ENCODE measurements at places on chromosomes 2 and 18. TPM values are rescaled to one million over a fixed set of nuclear protein-coding genes. Genes with fewer than 3 reads are reported as not detected.

- no peak for DNase-seq
- no peaks in the 10 kb centered on the region for H3K36me3 ChIP-seq
- H3K27me3 ChIP-seq: peaks cover 1% of the 10 kb centered on the region
- H3K27ac ChIP-seq: no peak overlapping the region
Measured at GRCh38 chr2:75431763-75432162, 129.0 kb downstream of the EVA1A start.

GRCh38 chr2:44168681-44169154, at the start of gene PPM1B:
TSS of gene PPM1B (plus strand) at chr2:44168875. CDS start at chr2:44201200, 32,325 bp downstream.
- DNase-seq: peak; percentile 99
- peak within 1 kb of the TSS; percentile 98 for H3K27ac ChIP-seq
- peaks cover 6% of the 10 kb centered on the region for H3K4me1 ChIP-seq
- H3K27me3 ChIP-seq: peaks cover 9% of the 10 kb centered on the region
- H3K4me3 ChIP-seq: peak within 1 kb of the TSS; percentile 98
- H3K36me3 ChIP-seq: peaks cover 13% of the 10 kb centered on the region

DNA sequence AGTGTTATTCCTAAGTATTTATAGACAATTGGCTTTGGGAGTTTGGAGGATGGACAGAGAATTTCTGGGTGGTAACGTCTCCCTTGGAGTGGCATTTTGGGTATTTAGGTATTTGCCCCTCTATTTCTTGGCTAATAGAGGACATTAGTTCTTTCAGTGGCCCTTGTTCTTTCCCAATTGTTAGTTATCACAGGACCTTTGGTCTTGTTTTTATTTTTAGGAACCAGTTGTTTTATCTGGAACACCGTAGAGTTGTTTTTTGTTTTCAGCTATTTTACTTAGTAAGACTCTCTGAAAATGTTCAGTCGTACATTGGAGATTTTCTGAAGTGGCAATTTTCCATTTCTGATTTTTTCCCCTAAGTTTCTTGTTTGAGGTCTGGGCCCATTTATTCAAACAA, 40.5 kb upstream of the TNFRSF11A start:
- no peak for DNase-seq
- H3K27ac ChIP-seq: no peak overlapping the region
- H3K27me3 ChIP-seq: no peaks in the 10 kb centered on the region
- H3K4me1 ChIP-seq: no peaks in the 10 kb centered on the region

DNA sequence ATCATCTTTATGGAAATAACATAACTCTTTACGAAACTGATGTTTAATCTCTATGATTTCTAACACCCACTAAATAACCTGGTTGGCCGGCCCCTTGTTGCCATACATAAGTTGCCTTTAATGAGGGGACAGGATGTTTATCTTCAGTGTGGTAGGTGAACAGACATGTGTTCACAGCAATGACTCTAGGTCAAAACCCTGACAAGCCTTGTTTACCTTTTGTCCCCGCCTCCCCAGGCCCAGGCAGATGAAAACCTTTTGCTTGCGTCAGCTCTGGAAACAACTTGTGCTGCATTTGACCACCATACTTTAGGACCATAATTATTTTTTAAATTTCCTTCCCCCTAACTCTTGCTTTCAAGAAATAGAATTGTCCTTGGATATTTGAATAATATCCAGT, 2.9 kb upstream of the DSG4 start:
- no peak for DNase-seq
- no peaks in the 10 kb centered on the region for H3K27me3 ChIP-seq
- H3K36me3 ChIP-seq: no peaks in the 10 kb centered on the region
- H3K27ac ChIP-seq: no peak overlapping the region
- no peak overlapping the region for H3K4me3 ChIP-seq

DNA sequence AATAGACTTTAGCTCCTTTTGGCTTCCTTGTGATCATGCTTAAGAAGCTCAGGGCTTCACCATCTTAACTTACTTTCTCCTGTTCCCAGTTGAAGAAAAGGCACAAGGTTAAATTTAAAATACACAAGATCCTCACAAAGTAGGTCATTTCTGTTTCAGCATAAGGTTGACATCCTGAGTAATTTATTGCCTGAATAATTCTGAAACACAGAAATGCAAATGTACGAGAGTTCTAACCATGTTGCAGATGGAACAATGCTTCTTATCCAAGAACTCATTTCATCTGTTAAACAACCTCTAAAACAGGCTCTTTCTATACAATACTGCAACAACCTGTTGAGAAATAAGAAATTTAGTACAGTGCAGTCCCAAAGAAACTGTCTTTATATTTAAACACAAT, 395.2 kb downstream of the BCL11A start:
- H3K27ac ChIP-seq: no peak overlapping the region
- H3K4me1 ChIP-seq: no peaks in the 10 kb centered on the region
- no peaks in the 10 kb centered on the region for H3K36me3 ChIP-seq
- H3K27me3 ChIP-seq: no peaks in the 10 kb centered on the region

DNA sequence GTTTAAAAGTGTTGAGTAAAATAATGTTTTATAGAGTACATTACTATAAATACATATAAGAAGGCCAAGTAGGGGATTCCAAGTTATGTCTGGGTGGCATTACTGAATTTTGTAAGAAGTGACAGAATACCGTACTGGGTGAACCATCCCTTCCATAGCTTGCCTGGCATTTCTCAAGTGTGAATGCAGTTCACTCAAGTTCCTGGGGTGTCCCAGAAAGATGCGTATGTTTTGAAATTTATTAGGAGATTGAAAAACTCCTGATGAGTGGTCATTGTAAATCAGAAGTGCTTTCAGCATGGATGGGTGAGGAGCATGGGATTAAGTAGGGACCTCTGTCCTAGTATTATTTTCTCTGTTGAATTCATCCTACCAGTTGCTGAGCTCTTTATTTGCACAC, 103.2 kb downstream of the VAPA start:
- no peak overlapping the region for H3K4me3 ChIP-seq
- H3K4me1 ChIP-seq: no peaks in the 10 kb centered on the region
- no peak overlapping the region for H3K27ac ChIP-seq
- DNase-seq: no peak
- peaks cover 3% of the 10 kb centered on the region for H3K27me3 ChIP-seq

DNA sequence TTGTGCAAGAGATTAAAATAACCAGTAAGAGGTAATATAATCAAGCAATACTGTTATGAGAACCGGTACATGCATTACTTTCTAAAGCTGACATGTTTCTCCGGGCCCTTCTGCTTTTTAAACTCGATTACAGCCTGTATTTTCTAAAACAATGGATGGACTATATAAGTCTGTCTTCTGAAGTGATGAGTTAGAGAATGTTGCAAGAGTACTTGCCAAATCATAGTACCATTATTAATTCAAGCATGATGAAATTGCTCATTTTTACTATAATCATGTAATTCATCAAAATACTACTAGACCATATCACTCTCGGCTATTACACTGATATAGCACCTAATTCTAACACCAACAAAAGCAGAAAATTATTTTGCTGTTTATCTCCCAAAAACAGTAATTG, 1240.3 kb upstream of the ACVR2A start:
- H3K27ac ChIP-seq: no peak overlapping the region
- DNase-seq: no peak
- no peaks in the 10 kb centered on the region for H3K4me1 ChIP-seq
- no peak overlapping the region for H3K4me3 ChIP-seq
- no peaks in the 10 kb centered on the region for H3K36me3 ChIP-seq
- no peaks in the 10 kb centered on the region for H3K27me3 ChIP-seq

DNA sequence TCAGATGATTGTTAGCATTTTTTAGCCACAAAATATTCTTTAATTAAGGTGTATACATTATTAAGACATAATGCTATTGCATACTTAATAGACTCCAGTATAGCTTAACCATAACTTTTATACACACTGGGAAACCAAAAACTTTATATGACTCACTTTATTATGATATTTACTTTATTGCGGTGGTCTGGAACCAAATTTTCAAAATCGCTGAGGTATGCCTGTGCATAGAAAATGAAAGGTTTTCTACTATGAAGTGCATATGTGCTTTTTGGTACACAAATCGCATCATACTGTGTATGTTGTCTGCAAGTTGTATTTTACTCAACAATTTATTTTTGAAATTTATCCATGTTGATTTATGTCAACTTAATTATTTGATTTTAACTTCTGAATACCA, 875.1 kb downstream of the SLC4A3 start:
- peaks cover 10% of the 10 kb centered on the region for H3K36me3 ChIP-seq
- H3K4me3 ChIP-seq: no peak overlapping the region
- no peak for DNase-seq
- H3K27ac ChIP-seq: no peak overlapping the region
- H3K27me3 ChIP-seq: no peaks in the 10 kb centered on the region

DNA sequence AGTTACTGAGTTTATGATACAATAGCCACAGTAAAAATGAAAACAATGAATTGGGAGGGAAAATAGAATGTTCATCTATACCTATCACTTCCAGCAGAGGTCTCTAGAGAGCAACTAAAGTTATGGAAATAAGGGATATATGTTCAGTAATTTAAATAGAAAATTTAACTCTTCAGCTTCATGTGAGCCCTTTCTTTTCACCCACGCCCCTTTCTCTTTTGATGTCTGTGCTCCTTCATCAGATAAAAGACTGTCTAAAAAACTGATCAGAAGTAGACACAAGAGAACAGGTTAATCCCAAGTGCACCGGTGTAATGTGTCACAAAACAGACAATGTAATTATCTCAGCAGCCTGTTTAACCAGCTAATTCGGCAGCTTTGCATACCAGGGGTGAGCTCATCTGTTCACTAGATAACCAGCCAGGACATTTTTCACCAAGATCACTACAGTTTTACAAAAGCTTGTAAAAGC, 238.5 kb upstream of the ERBB4 start:
- H3K27me3 ChIP-seq: no peaks in the 10 kb centered on the region
- H3K4me1 ChIP-seq: no peaks in the 10 kb centered on the region
- no peaks in the 10 kb centered on the region for H3K36me3 ChIP-seq
- DNase-seq: no peak
- H3K4me3 ChIP-seq: no peak overlapping the region

- H3K27ac ChIP-seq: peak overlapping the region; percentile 39
- H3K36me3 ChIP-seq: no peaks in the 10 kb centered on the region
- H3K4me3 ChIP-seq: peak overlapping the region; percentile 2
- peaks cover 8% of the 10 kb centered on the region for H3K27me3 ChIP-seq
- H3K4me1 ChIP-seq: peaks cover 10% of the 10 kb centered on the region
Measured at GRCh38 chr2:171895786-171896185, 1.7 kb upstream of the SLC25A12 start.

DNA sequence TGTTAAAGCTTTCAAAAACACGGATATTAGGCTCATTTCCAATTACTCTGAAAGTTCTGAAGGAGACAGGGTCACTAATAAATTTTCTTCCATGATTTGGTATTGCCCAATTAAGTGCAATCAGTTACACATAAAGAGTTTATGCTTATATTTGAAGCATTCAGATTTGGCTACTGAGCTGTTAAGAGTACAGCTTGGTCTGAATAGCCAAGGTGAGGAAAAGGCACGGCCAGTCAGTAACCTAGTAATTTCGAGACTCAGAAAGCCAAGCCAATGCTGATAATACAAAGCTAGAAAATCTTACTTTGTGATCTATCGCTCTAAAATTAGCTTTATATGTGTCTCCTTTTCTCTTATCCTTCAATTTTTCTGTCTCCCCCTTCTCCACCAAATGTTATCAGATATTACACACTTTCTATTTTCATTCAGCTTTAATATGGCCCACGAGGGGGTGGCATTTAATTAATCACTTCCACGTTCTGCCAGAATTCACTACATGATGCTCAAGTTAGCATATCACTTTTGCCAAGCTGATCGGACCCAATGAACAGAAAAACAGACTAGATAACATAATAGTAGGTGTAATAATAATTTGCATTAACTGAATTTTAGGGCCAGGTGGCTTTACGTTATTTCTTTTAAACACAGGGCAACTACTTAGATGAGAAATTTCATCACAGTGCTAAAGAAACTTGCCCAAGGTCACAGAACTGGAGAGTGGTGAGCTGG, 138.4 kb downstream of the TCF4 start:
- H3K4me1 ChIP-seq: peaks cover 10% of the 10 kb centered on the region
- peaks cover 6% of the 10 kb centered on the region for H3K36me3 ChIP-seq
- DNase-seq: no peak
- no peak overlapping the region for H3K27ac ChIP-seq

GRCh38 chr2:8416001-8416571, 265.8 kb upstream of the ID2 start:
- H3K4me3 ChIP-seq: no peak overlapping the region
- H3K36me3 ChIP-seq: no peaks in the 10 kb centered on the region
- H3K4me1 ChIP-seq: no peaks in the 10 kb centered on the region
- H3K27me3 ChIP-seq: peaks cover 4% of the 10 kb centered on the region
- no peak overlapping the region for H3K27ac ChIP-seq
- no peak for DNase-seq

DNA sequence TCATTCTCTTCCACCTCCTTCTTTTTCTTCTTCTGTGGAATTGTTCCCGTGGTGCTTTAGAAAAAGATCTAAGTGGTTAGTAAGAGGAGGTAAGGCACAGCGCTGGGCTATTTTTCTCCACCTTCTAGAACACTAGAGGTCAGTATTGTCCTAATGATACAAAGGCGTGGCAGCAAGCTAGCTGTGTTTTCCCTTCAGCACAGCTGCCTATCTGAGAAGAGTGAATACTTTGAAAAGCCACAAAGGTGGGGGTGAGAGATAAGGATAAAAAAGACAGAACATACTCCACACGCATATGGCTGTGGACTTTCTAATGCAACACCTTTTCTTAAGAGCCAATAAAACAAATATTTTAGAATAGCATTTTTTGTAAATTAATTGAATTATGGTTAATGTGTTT, 2.1 kb downstream of the CNTNAP5 start:
- no peak overlapping the region for H3K27ac ChIP-seq
- no peaks in the 10 kb centered on the region for H3K36me3 ChIP-seq
- H3K4me3 ChIP-seq: peak overlapping the region; percentile 99
- DNase-seq: peak; percentile 24

DNA sequence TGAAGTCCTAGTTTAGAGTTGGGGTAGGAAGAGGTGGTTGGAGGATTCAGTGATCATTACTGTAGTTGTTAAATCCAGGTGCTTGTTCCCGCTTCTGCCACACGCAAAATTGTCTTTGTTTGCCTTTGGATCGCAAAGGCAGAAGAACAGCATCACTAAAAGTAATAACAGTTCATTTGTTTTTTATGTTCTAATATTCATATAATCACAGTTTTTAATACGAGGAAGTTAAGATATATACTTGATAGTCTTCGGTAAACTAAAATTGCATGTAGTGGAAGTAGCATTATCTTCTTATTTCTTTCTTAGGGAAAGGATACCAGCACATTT, 365 bp downstream of the NDUFB3 start:
- peak overlapping the region; percentile 99 for H3K4me3 ChIP-seq
- H3K27me3 ChIP-seq: peaks cover 14% of the 10 kb centered on the region
- H3K36me3 ChIP-seq: peaks cover 4% of the 10 kb centered on the region
- peak overlapping the region; percentile 99 for H3K27ac ChIP-seq

Gene KIF1A
- total RNA-seq: 439 TPM

Gene CLEC4F
- total RNA-seq: 0.66 TPM

Gene SERPINB10
- not detected for total RNA-seq

Gene TRAPPC8
- total RNA-seq: 41.0 TPM
